GM23248 (cell line): ENCODE measurements at places on chromosomes 12 and 14.
A peak's percentile ranks its signal among the peaks of the same experiment; 100 is the strongest.

GRCh38 chr12:38639625-38640024, 265.8 kb downstream of the CPNE8 start:
- no peak for DNase-seq

- DNase-seq: no peak
Observed at GRCh38 chr14:94406910-94407309, 18.5 kb upstream of the SERPINA1 start.

- no peak for DNase-seq
Observed at GRCh38 chr14:89365061-89365801, 51.8 kb downstream of the FOXN3 start.

GRCh38 chr14:73459959-73460358, 1.6 kb upstream of the NUMB start:
- DNase-seq: no peak

DNA sequence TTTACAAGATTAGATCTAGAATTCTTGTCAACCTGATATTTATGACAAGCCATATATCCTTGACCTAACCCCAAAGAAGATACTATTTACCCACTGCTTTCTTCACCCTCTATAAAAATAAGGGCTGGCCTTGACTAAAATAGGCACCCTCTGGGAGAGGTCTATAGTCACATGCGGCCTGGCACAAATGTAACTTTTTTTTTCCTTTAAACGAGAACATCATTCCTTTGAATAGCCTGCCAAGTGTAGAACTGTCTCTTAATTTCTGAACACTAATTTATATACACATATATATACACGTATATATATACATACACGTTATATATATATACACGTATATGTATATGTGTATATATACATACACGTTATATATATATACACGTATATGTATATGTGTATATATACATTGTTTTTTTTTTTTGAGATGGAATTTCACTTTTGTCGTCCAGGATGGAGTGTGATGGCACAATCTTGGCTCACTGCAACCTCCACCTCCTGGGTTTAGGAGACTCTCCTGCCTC, 18.6 kb downstream of the PPTC7 start:
- no peak for DNase-seq

DNA sequence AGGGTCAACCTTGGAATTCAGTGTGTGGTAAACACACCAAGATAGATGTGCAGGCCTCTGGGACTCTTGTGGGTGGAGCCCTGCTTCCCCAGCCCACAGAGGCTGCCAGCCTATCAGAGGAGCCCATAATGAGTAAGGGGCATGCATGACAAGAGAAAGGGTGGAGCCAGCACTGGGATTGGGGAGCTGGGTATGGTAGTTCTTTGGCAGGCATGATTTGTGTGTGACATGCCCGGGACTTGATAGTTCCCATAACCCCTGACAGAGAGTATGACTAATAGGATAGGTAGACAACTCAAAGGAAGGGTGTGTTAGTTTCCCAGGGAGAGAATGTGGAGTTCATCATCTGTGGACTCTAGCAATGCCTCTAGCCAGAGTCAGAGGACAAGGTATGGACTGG, 143.0 kb downstream of the EMP1 start:
- peak; percentile 16 for DNase-seq

- no peak for DNase-seq
Observed at GRCh38 chr12:11016937-11017336, 5.5 kb downstream of the TAS2R19 start.

DNA sequence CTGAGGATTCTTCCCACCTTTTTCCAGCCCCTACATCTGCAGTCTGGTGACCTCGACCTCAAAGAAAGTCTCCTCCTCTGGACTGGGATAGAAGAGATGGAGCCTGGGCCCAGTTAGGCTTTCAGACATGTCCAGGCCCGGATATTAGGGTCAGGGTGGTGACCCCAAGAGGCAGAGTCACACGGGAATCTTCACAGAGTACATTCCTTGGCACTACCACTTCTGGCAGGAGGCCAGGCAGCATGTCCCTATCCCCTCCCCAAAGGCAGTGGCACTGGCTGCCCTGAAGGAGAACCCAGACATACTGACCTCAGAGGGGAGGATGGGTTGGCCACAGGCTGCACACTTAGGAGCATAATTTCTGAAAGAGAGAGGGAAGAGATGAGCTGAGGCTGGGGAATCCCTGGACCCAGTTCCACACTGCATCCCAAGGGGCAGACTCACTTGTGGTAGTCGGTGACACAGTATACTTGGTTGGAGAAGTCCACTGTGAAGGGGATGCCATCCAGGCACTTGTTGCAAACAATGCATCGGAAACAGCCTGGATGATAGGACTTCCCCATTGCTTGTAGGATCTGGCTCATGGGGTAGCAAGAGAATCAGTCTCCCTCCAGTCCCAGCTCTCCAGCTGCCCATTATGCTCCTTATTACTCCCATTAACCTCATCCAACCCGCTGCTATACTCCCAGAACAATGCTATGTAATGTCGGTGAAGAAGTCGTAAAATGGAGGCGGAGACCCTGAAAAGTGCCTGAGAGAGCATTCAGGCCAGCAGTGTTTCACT, 7.6 kb downstream of the AJUBA start:
- no peak for DNase-seq

GRCh38 chr12:46459111-46459510, 86.5 kb upstream of the SLC38A2 start:
- peak; percentile 76 for DNase-seq

DNA sequence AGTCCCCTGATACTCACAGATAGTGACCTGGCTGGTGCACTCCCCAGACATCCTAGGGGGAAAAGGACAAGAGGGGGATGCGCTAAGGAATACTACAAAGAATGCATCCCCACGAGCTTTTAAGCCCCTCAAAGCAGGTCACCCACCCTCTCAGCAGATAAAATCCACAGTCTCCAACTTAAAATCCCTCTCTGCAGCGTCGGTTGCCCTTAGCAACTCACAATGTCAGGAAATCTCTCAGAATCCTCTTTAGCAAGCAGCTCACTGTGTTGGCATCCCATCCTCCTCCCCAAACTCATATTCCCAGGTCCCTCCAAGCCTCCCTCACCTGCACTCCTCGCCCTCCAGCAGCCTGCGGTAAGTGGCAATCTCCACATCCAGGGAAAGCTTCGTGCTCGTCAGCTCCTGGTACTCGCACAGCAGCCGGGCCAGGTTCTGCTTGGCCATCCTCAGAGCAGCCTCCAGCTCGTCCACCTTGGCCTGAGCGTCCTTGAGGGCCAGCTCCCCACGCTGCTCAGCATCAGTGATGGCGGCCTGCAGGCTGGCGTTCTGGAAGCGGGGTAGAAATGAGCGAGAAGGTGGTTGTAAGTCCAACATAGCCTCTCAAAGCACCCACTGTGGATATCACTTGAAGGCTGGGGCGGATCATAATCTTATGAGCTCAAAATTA, 5.5 kb upstream of the KRT79 start:
- no peak for DNase-seq

DNA sequence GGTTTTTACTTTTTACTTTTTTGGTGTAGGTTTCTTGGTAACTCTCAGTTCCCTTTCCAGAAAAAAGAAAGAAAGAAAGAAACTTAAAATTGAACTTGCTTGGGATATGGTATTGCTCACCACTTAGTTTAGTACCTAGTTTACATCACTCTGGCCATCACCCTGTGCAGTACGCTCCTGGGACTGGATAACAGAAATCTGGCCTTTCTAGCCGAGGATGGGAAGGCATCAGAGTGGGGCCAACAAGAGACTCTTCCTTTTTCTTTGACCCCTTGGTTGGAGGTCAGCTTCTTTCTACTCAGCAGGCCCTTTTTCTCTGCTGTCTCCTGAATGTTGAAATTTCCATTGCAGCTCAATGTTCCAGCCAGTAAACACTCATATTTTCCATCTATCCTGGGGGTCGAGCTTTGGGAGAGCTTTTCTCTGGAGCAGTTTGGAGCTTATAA, 156.6 kb downstream of the TGFB3 start:
- DNase-seq: peak; percentile 9
